ENCODE measurements at places on chromosomes 4 and X.

DNA sequence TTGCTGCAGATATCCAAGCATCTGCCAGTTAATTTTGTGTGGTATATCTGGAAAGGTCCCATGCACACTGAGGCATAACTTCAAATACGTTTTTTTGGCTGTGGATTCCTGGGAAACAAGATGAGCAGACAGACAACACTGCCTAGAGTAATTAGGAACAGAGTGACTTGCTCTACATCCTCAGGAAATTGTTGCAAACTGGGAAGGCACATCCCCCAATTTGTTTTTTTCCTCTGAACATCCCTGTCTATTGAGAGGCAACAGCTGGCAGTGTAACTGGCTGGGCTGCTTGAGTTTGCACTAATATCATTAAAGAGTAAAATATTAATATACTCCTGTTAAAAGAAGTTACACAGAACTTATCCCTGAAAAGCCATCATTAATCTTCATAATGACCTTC, 207.7 kb upstream of the SLIT2 start:
- no peak for DNase-seq

GRCh38 chrX:118740276-118740889, 13.0 kb downstream of the IL13RA1 start:
- no peak for DNase-seq

DNA sequence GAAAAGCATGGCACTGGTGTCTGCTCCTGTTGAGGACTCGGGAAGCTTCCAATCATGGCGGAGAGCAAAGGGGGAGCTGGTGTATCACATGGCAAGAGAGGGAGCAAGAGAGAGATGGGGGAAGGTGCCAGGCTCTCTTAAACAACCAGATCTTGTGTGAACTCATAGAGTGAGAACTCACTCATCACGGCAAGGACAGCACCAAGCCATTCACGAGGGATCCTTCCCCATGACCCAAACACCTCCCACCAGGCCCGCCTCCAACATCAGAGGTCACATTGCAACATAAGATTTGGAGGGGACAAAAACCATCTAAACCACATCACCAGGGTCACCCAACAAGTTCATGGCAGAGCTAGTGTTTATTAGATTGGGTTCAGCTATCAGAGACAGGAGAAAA, 218.7 kb upstream of the BCOR start:
- DNase-seq = no peak

DNA sequence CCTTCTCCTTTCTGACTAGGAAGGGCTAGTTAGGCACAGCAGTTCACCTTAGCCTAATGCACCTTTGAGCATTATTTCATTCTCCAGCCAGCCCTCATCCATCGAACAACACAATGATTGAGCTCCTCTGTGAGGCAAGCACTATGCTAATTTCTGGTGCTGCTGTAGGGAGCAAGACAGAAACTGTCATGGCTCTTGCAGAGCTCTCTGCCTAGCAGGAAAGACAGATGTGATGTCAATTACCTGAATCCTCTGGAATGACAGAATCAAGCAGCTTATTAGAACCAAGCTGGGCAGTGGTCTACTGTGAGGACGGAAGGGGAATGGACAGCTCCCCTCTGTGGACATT, 256.1 kb upstream of the NOCT start:
- no peak for DNase-seq

GRCh38 chr4:142500966-142501365, 345.1 kb downstream of the INPP4B start:
- no peak for DNase-seq

DNA sequence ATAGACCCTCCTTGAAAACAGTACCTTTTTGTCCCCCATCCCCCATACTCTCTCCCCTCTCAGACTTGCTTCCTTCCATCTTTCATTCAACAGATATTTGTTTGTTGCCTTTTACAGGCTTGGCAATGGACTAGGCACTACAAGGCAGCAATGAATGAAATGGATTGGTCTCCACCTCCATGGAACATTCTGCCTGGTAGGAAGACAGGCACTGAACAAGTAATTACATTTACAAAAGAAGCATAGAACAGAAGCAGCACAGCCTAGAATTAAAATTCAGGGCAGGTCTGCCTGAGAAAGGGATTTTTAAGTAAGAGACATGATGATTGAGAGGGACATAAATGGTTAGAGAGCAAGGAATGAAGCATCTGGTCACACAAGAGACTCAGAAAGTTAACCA, 346.1 kb downstream of the GRXCR1 start:
- DNase-seq = no peak

DNA sequence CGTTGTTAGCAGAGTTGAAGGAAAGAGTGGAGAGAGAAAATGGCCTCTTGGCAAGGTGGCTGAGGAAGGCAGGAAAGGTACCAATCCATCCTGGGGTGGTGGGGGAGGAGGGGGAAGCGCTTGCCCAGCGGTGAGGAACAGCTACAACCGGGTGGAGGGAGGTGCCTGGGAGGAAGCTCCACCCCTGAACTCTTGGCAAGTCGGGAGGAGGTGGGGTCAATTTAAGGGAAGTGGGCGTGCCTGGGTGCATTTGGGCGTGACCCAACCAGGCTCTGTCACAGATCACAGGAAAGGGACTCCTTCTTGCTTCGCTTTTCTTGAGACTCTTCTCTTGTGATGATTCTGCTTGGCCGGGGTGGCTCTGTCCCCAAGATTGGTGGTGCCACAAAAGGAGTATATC, 41.7 kb downstream of the BCORL1 start:
- no peak for DNase-seq

- no peak for DNase-seq
These were observed 163.3 kb upstream of the SLC7A11 start for GRCh38 chr4:138405466-138405891.

GRCh38 chr4:122739174-122739573, 6.7 kb downstream of the BBS12 start:
- no peak for DNase-seq

GRCh38 chr4:68175562-68176155, 46.0 kb upstream of the TMPRSS11F start:
- DNase-seq = no peak
